ENCODE measurements at places on chromosomes 4 and X. TPM values are rescaled to one million over a fixed set of nuclear protein-coding genes. Genes with fewer than 3 reads are reported as not detected.

Gene PPP2R2C
- total RNA-seq, result 34.1 TPM

Gene KLHL15
- total RNA-seq, result 5.6 TPM

Gene BEND4
- not detected for total RNA-seq

Gene TFE3
- 49.2 TPM for total RNA-seq

Gene ENPP6
- not detected for total RNA-seq

Gene NPY1R
- total RNA-seq, result 0.08 TPM

Gene NUP62CL
- 13.4 TPM for total RNA-seq

Gene HPGDS
- not detected for total RNA-seq

Gene STK32B
- 22.0 TPM for total RNA-seq

Gene GAGE2A
- total RNA-seq, result not detected

Gene GPR50
- total RNA-seq, result 0.22 TPM

Gene VEGFC
- 17.3 TPM for total RNA-seq

Gene ADH5
- total RNA-seq, result 97.0 TPM

Gene BEX4
- total RNA-seq, result 1.7 TPM

All from A549 treated with CpdA at 1 μM for 4 hours (cell line).